ENCODE measurements at places on chromosomes 4 and X.

DNA sequence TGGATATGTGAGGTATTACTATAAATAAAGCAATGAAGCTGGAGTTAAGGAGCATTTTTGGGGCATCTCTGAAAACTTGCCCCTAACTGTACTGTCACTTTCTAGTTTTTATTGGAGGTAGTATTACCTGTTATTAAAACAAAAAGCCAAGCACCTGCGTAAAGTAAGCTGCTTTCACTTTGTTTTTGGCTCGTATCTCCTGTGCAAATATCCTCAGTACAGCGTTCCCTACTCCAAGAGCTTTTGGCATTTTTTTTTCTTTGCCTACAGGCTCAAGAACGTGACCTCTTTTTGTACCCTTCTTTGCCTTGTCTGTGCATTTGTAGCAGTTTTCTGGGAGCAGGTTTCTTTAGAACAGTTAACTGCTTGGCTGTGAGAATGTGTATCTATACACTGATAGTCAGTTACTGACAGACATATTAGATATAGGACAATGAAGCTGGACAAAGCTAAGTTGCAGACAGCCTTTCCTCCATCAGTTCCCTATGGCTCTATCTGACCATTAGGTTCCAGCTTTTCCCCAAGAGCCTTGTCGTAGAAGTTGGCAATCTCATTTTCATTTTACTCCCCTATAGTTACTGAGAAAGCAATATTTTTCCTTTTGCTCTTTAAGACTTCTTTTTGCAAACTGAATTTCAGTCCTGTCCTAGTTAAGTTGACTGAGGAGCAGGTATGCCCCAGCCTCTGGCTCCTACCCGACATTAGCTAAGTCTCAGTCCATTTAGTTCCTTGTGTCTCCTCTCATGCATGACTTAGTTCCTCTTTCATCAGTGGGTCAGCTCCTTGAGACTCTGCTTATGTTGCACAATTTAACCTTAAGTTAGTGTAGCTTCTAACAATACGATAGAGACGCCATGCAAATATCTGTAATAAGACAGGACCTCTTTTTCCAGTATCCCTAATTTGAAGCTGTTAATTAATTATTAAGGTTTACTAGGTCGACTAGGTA lies 71.5 kb upstream of the HPRT1 start:
- no peak for DNase-seq

GRCh38 chr4:2260344-2261109 lies 1.4 kb downstream of the MXD4 start:
- no peak for DNase-seq

- DNase-seq: peak; percentile 29
These were observed 813 bp downstream of the DIAPH2 start for GRCh38 chrX:96685210-96686099.

DNA sequence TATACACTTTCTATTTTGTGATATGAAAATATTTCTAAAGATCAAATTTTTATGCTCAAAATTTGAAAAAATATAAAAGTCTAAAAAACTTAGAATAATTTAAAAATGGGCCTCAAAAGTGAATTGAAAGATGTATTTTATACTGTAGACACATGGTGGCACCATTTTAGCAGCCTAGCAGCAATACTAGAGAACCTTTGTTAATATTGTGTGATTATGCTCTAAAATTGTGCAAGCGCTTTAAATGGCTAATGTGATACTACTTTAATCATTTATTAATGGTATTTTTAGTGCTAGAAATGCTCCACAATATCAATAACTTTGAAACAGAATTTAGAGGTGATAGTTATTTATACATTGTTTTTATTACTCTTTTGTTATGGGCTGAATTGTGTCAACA lies 3.7 kb upstream of the GUF1 start:
- no peak for DNase-seq

GRCh38 chrX:23304881-23305280 lies 29.8 kb upstream of the PTCHD1 start:
- no peak for DNase-seq

All from HFFc6 (cell line).